Memory B cell (primary cell): ENCODE measurements at places on chromosomes 2 and 18.

GRCh38 chr2:231785822-231786176, 446 bp upstream of the COPS7B start:
- no peak for DNase-seq

DNA sequence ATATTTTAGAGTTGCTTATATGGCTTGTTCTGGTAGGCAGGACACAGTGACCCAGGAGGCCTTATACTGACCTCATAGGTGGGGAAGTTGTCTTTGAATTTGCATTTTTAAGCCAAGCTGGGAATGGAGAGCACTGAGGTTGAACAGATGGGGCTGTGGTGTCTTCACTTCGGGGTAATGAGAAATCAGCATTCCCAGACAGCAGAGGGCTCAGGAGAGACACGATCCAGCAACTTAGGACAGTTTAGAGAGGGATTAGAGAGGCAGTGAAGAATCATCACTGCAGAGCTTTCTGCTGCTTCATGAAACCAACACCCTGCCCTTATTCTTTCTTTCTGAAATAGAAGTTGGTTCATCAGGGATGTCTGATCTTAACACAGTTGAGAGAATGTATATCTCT, 202.4 kb downstream of the TDRD15 start:
- DNase-seq: no peak

- DNase-seq: no peak
Measured at GRCh38 chr2:100895402-100895801, 75.5 kb downstream of the NPAS2 start.

DNA sequence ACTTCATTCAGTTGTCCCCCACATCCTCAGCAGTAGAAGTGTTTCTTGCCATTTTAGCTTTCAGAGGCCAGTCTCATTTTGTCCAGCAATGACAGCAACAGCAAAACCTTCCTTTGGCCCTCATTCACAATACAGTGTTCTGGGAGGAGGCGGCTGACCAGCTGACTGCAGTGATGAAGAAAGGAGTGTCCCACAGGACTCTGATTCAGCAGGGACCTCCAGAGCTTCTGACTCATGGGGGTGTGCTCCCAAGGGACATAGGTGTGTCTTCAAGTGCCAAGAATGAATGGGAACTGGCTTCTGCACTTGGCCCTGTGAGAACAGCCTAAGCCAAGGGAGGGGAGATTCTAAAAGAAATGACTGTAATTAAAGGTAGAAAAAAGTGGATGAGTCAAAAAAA, 147.0 kb upstream of the PELI1 start:
- no peak for DNase-seq

GRCh38 chr18:72407048-72407447, 137.1 kb downstream of the CBLN2 start:
- no peak for DNase-seq

DNA sequence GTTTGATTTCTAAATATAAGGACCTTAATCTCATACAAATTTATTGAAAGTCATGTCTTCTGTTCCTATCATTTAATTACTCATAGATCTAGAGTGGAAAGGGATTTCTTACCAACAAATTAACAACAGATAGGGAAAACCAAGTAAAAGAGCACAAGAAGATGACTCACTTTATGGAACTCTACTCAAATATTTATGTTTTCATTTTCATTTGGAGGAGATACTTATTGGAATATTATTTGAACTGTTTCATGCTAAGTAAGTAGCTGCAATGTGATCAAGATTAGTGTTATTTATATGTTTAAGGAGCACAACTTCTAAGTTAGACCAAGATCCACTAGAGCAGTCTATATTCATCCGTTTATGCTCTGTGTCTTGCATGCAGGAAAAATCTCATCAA, 1.3 kb downstream of the NT5C1B start:
- DNase-seq: no peak

DNA sequence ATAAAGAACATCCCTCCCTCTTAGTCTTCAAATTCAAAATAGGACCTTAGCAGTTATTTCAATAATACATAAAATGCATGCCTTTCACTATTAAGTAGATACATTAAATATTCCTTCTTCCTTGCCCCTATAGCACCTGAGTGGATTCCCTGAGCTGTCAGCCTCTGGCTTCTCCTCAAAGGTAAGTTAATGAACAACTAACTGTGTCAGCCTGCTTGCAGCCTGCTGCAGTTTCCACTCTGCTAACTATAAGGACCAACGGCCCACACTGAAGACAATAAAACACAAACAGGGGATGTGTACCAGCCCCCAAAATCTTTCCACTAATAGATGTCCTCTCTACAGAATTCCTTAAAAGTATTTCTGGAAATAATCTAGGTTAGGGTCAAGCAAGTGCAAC, 5.0 kb downstream of the KCTD1 start:
- DNase-seq: no peak

GRCh38 chr2:192265751-192266150, 71.0 kb upstream of the TMEFF2 start:
- no peak for DNase-seq

GRCh38 chr2:43367012-43367782, 140.8 kb upstream of the ZFP36L2 start:
- no peak for DNase-seq

DNA sequence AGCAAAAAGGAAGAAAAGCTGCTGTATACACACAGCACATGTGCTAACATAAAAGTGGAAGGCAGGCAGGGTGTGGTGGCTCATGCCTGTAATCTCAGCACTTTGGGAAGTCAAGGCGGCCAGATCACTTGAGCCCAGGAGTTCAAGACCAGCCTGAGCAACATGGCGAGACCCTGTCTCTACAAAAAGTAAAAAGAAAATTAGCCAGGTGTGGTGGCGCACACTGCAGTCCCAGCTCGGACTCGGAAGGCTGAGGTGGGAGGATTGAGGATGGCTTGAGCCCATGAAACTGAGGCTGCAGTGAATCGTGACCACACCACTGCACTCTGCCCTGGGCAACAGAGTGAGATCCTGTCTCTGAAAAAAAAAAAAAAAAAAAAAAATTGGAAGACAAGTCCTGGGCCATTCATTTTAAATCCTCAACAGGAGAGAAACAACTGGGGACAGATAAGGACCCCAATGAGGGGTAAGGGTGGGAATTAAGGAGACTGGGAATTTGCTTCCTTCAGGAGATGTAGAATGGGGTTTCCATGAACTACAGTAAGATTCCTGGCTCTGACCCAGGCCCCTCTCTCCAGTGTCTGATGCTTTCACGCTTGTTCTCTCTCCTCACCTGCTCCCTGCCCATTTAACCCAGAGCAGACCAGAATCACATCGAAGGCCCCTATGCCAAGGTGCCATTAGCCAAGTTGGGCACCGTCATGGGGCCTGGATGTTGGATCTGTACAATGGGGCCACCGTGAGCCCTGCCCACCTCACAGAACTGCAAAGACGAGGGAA, 29.6 kb downstream of the TNS1 start:
- DNase-seq: no peak

DNA sequence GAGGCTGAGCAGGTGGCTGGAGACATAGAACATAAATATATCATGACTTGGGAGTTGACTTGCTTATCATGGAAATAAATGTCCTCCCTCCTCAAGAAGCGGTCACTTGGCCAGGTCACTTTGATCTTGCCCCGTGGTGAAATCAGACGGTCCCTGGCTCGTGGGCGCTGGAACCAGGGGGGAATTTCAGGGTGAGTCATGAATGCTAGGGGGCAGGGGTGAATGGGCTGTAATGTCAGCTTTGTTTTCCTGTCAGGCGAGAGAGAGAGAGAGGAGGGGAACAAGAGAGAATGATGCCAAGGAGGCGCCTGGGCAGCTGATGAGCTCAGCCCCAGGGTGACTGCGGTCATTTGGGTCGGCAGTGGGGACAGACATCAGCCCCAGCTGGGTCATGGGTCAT, 47.7 kb downstream of the RRM2 start:
- no peak for DNase-seq

DNA sequence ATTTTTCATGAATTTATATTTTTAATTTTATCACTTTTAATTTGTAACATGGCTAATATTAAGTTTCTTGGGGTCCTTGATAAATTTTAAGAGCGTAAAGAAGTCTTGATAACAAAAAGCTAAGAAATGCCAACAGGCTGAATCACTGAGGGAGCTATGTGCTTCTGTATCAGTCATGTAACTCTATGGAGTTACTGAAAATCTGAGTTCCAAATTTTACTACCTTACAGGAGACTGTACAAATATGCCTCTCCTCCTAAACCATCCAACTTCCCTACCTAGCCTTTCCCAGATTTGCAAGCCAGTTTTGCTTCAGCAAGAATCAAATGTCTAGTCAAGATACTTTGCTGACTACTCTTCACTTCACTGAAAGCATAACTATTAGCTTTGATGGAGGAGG, 35.7 kb downstream of the FEZ2 start:
- DNase-seq: no peak

GRCh38 chr18:67954594-67954993, 438.1 kb upstream of the DSEL start:
- no peak for DNase-seq

DNA sequence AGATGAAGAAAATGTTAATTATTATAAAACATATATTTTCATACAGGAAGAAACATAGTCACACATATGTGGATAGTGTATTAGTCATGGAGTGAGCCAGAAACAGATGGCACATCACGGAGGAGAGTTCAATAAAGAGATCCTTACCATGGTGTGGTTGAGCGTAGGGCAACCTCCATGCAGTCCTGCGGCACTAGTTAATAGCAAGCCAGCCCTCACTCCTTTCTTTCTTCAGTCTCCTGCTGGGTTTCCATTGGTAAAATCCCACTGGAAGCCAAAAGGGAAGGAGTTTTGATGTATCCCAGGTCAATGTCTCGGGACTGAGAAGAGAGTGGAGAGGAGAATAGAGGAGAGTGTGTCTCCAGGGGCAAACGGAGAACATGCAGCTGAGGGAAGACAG, 328.1 kb downstream of the NR4A2 start:
- DNase-seq: no peak

- DNase-seq: no peak
Measured at GRCh38 chr2:106270471-106270891, 76.4 kb upstream of the UXS1 start.

DNA sequence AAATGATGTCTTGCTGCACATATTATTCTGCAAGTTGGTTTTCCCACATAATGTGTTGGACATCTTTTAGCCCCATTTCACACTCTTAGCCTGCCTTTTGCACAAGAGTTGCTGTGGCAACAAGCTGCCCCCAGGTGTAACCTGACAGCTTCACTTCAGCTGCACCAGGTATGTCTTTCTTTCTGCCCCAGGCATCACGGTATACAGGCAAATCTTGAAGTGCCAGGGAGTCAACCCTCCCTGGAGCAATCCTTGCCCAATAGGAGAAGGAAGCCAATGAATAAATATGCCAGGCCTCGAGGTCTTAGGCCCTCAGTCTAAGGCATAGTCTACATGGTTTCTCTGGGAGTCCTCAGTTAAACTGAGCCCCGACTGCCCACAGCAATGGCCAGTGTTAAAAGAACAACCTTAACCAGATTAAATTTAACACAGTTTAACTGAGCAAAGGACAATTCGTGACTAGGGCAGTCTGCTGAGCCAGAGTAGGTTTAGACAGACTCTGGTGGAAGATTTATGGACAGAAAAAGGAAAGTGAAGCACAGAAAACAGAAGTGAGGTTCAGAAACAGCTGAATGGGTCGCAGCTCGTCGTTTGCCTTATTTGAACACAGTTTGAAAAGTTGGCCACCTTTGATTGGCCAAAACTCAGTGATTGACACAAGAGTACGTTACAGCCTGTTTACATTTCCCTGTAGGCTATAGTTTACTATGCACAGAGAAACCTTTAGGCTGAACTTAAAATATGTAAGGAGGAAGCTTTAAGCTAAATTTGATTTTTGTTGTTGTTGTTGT, 32.0 kb upstream of the C1QL2 start:
- DNase-seq: no peak

DNA sequence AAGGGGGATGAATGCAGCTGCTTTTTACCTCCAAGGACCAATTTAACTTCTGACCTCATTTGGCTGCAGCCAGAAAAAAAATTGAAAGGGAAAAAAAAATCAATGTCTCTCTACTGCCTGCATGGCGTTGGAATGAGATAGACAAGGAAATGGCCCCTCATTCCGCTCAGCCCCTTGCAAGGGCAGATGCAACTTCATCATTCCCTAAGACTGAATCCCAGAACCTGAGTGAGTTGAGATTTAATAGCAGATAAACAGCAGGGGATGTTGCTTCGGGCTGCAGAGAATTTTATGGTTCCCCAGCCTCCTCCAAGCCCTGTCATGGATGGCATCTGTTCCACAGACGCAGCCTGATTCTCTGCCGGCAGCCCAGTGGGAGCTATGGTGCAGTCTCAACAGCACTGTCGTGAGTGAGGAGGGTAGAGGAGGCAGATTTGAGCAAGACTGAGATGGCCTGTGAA, 49.0 kb downstream of the CAPN13 start:
- DNase-seq: no peak

DNA sequence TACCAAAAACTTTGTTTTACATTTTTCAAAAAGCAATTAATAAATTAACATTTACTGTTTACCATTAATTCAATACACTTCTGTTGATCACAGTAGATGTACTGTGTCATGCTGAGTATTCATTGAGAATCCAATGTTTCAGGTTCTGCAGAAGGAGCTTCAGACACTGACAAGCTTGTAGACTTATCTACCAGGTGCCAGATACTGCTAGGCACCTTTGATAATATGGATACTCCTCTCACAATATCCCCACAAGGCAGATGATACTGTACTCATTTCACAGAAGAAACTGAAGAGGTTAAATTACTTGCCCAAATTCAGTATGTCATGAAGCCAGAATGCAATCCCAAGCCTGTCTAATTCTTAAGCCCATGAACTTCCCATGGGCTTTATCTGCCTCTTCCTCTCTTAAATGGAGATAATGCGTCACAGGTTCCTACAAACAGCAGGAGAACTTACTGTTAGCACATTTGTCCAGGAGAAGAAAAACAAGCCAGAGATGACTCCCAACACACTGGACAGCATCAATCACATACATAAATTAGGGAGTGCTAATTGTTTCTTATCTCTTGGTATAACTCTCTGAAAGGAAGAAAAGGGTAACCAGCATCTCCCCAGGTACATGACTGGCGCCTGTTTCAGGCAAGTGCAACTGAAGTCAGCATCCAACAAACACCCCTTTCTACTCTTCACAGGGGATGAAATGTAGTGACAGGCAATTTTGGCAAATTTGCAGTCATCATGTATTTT, 27.4 kb downstream of the ITSN2 start:
- DNase-seq: no peak

DNA sequence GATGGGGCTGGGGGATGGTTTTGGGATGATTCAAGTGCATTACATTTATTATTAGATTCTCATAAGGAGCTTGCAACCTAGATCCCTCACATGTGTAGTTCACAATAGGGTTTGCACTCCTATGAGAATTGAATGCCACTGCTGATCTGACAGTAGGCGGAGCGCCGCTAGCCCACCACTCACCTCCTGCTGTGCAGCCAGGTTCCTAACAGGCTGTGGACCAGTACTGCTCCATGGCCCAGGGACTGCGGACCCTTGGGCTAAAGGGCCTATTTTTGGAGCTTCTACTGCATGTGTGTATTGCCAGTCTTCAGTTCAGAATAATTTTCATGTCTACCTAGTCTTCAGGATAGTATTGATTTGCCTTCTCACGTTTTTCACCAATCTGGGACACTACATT, 165.3 kb upstream of the TWIST2 start:
- no peak for DNase-seq

DNA sequence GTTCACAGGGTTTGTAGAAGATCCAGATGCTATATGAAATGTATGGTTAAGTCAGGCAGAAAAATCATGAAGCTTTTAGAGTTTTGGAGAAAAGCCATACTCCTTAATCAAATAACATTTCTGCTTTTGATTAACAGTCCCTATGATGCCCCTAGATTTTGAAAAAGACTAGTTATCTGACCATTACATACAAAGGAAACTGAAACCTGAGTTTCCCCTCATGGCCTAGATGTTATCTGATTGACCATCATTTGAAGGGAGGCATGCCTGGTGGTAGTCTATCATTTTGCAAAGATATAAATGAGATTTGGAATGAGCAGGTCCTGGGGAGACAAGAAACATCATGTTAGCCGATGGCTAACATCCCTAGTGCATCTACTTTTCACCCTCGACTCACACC, 704.3 kb upstream of the FSHR start:
- DNase-seq: no peak
